ENCODE measurements at places on chromosomes 1 and 21.

GRCh38 chr1:162840250-162840839, 20.6 kb downstream of the CCDC190 start:
- no peak for DNase-seq

GRCh38 chr1:19582318-19582717, 61.8 kb upstream of the NBL1 start:
- DNase-seq, result peak; percentile 42

GRCh38 chr1:41709331-41709730, 209.4 kb downstream of the HIVEP3 start:
- DNase-seq, result no peak

DNA sequence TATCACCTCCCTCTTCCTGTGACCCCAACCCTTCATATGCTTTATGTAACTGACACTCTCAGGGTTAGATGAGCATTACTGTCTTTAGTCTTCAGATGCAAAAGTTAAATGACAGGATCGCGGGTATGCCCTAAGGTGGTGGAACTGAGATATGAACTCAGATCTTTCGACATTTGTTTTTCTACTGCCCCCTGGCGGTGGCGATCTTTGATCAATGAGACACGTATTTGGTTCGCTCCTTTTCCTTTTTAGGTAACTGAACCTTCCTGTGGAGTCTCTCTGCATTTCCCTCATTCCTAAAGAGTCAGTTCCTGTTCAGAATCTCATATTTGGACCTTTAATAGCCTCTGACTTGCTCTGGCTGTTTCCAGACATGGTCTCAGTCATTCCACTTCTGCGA, 47.8 kb upstream of the ZP4 start:
- no peak for DNase-seq

- DNase-seq, result no peak
Observed at GRCh38 chr1:92759361-92759760, 25.5 kb downstream of the EVI5 start.

Data from activated CD8-positive, alpha-beta memory T cell treated with anti-CD3 and anti-CD28 coated beads for 1 hour (primary cell).